NCI-H187 (cell line): ENCODE measurements at places on chromosomes 13 and 19.

GRCh38 chr19:5091018-5091683 is 122.2 kb downstream of the KDM4B start:
- no peak for DNase-seq

GRCh38 chr13:50241479-50241878 is 226.2 kb downstream of the KCNRG start:
- DNase-seq: no peak

DNA sequence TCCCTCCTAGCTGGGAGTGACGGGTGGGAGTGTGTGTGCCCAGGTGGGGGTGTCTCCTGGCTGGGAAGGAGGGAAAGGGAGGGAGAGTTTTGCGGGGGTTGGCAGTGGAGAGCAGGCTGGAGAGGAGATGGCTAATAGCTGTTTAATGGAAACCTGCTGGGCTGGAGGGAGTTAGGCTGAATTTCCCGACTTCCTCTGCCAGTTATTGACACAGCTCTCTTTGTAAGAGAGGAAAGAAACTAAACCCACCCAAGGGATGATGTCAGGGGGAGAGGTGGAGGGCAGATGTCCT is 10.2 kb upstream of the ILF3 start:
- DNase-seq: no peak

GRCh38 chr19:15170345-15170744 is 30.4 kb downstream of the NOTCH3 start:
- DNase-seq: no peak

DNA sequence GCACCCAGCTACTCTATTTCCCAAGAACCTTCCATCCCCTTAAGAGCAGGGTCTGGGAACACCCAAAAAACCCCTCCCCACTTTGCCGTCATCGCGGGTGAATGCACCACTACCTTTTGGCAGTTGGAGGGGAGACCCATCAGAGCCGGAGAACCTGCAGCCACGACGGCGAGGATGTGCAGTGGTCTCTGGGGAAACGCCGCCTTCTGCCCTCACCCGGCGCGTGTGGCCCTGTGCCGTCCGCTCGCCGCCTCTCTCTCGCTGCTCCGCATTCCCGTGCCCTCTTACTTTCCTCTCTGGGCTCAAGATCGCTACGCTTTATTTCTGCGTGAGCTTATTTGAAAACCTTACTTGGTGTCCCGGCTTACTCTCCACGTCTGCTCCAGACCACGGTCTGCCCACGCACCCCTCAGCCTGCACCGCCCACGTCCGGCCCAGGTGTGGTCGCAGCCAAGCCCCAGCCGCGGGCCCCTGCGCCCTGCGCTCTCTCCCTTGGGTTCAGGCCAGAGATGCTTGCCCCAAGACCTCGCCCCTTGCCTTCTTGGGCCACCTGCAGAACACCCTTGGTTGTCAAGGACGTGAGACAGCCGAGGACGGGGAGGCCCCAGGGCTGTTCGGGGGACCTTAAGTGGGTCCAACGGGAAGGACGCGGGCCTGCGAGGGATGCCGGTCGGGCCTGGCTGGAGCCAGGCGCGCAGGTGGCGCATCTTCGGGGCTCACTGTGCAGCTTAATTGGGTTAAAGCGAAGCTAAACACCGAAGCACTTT is 2.0 kb upstream of the MAB21L1 start:
- no peak for DNase-seq

DNA sequence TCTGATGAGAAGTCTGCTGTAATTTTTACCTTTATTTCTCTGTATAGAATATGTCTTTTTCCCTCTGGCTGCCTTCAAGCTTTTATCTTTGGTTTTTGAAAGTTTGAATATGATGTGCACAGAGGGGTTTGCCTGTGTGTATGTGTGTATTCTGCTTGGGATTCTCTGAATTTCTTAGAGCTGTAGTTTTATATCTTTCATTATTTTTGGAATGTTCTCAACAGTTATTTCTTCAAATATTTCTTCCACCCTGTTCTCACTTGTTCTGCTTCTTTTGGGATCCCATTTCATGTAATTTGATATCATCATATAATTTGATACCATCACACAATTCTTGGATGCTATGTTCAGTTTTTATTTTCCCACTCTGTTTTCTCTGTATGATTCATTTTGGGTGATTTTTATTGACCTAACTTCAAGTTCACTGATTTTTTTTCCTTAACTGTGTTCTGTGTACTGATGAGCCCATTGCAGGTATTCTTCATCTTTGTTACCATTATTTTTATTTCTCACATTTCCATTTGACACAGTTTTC is 7.5 kb downstream of the COG3 start:
- DNase-seq: no peak

DNA sequence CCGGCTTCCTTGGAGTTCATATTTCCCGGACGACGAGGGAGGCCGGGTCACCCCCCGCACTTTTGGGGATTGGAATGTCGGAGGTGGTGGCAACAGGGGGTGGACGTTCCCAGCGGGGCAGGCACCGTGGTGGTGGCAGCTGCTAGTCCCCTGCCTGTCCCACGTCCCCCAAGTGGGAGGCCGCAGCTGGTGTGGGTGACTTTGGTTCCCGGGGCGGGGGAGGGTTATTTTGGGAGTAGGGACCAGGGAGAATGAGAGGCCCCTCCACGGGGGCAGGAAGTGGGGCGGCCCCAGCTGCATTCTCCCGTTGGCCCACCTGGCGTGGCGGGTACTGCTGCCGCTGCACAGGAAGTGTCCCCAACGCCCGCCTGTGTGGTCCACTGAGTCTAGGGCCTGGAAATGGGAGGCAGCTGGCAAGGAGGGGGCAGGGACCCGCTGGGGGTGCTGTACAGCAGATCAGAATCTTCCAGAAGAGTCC is 11.1 kb upstream of the PLIN3 start:
- no peak for DNase-seq

GRCh38 chr19:4012092-4012974 is 4.8 kb downstream of the PIAS4 start:
- DNase-seq: no peak

GRCh38 chr19:29685326-29685725 is 20.1 kb downstream of the PLEKHF1 start:
- DNase-seq: no peak

DNA sequence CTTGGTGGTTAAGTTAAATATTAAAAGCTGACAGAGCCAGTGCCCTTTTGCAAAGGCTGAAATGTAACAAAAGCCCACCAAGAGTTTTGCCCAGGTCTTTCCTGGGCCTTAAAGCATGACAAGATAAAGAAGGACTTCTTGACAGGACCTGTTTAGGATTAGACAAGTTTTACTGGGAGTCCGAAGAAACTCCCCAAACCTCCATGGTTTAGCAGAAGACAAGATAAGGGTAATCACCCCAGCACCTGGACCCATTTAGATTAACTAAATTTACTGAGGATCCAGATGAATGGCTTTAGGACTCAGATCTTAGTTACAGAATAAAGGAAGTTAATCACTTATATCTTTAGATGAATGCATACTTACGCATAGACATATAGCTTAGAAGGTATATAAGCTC is 14.8 kb upstream of the UFM1 start:
- DNase-seq: no peak

- no peak for DNase-seq
Measured at GRCh38 chr19:4538601-4538954, 1.3 kb downstream of the LRG1 start.

- DNase-seq: no peak
Measured at GRCh38 chr19:17234911-17235299, 8.9 kb downstream of the OCEL1 start.

DNA sequence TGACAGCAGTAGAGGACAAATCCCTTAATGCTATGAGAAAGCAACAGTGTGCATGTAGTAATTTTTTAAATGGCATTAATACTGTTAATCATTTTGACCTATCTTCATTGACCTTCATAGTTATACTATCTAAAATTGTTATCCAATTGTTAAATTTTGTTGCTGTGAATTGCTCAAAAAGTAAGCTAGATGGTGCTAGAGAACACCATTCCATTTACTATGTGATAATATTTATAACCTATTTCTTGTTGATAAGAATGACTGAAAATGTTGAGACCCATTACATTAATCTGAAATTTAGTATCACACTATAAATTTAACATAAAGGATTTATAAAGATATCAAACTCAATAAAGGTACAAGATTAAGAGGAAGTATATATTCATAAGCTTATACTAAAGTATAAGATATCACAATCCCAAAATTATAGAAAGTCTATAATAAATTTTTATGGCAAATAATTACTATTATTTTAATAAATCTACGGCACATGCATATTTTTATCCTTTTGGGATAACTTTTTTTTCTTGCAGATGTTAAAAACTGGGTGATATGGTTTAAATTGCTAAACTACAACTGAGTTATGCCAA is 1573.3 kb downstream of the PCDH9 start:
- DNase-seq: no peak

DNA sequence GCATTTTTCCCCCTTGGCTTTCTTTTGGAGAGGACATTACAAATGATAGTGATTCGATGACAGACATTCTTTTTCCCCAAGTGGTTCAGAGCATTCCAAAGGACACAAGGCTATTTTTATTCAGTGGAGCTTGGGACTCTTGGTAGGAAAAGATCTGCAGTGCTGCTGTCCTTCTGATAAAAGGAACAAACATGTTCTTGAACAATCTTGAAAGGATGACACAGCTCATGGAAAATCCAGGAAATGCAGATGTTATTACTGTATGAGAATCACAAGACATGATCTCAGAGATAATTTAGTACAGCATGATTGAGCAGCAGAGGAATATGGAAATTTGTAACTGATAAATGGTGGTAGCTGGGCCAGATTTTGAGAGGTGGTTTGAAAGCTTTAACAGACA is 96.2 kb upstream of the RFC3 start:
- DNase-seq: no peak

DNA sequence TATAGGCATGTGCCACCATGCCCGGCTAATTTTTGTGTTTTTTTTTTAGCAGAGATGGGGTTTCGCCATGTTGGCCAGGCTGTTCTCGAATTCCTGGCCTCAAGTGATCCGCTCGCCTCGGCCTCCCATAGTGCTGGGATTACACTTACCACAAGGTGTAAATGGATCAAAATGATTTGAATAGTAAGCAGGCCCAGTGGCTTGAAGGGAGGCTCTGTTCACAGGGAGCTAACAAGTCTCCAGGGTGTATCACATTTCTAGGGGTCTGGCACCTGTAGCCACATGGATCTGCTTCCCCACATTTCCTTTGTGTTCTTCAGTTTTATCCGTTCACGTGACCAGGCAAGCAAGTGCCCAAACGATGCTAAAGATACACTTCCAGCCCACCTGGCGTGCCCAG is 13.5 kb upstream of the CNFN start:
- no peak for DNase-seq

DNA sequence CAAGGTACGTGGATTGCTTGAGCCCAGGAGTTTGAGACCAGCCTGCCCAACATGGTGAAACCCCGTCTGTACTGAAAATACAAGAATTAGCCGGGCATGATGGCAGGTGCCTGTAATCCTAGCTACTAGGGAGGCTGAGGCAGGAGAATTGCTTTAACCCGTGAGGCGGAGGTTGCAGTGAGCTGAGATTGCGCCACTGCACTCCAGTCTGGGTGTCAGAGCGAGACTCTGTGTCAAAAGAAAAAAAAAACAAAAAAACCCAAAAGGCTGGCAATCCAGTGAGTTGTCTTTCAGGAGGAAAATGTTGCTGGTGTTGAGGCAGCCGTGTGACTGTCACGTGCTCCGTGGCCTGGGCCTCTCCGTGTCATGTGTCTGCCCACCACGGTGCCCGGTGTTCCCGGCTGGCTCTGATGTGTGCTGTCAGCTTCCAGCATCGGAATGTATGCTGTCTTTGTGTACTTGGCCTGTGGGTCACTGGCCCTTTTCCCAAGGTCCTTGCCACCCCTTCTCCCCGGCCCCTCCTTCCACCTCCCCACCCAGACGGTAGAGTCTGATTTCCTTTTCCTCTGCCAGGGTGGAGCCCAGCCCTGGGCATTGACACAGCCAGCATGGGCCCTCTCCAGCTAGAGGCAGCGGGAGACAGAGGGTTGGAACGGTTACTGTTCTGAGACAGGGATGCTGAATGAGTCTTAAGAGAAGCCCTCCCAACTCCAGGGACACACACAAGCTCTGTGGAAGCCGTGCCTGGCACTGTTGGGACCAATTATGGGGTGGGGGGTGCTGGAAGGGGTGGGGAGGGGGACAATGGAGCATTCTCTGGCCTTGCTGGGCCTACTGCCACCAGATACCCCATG is 7.2 kb upstream of the TUBB4A start:
- DNase-seq: no peak

DNA sequence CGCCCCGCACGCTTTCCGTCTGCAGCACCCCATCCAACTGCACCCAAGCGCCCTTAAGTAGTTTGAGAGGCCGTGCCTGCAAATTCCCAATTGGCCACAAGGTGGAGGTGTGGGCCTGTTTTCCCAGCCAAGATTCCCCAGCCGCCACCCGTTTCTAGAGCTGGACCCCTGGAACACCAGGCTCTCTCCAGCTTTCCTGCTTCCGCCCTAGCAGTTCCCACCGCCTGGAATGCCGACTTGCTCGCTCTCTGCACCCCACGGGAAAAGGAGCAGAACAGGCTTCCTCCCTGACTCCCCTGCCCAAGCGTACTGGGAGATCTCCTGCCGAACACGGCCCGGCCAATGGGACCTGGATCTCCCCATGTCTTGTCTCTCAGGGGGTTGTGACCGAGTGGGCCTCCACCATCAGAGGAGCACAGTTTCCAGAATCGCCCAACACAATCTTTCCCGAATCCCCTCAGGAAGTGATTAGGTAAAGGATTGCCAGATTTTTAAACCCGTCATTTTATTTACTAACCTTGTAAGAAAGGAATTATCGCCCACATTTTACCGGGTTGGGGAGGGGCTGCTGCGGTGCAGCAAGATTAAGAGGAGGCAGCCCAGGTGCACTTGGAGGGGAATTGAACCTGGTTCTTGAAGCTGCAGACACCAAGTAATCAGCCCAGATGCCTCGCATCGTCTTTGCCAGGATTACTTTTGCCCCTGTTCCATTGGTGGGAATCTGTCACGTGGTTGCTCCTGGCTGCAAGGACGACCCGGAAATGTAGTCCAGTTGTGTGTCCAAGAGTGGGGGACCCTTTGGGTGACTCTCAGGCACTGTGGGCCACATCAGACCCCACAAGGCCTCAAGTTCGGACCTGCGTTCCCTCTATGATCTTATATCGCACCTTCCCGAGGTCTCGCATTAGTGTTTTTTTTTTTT is 3.5 kb upstream of the NAPSA start:
- DNase-seq: peak; percentile 87

GRCh38 chr19:10085641-10086590 is at the start of gene SHFL:
Gene SHFL, plus strand, starts transcription at chr19:10086317. Its CDS starts 111 bp downstream, at chr19:10086428.
- DNase-seq: no peak

- no peak for DNase-seq
Measured at GRCh38 chr19:46917002-46917401, 56.2 kb downstream of the ARHGAP35 start.

- no peak for DNase-seq
Measured at GRCh38 chr19:55611983-55612645, 6.7 kb downstream of the ZNF865 start.
